Fibroblast of skin of back (primary cell): ENCODE measurements at places on chromosomes 16 and 17.

DNA sequence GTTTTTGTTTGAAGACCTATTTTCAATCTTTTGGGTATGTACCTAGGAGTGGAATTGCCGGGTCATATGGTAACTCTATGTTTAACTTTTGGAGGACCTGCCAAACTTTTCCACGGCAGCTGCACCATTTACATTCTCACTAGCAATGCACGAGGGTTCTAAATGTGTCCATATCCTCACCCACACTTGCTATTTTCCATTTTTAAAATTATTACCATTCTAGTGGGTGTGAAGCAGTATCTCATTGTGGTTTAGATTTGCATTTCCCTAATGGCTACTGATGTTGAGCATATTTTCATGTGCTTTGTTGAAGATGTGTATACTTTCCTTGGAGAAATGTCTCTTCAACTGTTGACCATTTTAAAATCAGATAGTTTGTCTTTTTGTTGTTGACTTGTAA is 60.3 kb upstream of the HAPSTR1 start:
- no peak for DNase-seq

- DNase-seq = peak; percentile 13
Measured at GRCh38 chr17:5019475-5019956, 15.7 kb downstream of the SLC52A1 start.

DNA sequence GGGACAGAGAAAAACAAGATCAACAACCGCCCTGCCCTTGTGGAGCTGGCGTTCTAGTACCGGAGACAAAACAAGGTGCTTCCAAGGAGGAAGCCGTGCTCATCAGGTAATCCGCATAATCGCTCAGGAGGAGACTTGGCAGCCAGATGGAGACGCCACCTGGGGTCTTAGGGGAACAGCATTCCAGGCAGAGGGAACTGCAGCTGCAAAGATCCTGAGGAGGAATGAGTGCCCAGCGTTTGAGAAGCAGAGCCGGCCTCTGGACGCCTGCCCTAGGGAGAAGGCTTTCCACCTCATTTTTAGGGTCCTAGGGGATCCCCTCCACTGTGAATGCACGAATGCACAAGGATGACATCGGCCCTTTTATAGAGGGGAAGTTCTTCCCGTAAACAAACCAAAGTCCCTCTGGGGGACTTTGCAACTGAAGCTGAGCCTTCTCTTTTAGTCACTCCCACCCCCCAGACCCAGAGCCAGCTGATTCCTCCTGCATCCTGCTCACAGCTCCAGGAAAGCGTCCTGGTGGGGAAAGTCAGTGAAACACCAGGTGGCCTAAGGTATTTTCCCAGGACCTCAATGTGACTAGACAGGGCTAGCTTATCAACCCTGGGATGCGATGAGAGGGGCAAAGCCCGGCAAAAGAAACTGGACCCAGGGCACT is 13.2 kb upstream of the MPRIP start:
- DNase-seq = no peak

GRCh38 chr16:85566561-85567100 is 46.5 kb upstream of the GSE1 start:
- no peak for DNase-seq

- no peak for DNase-seq
Measured at GRCh38 chr16:66517586-66518263, 32.2 kb downstream of the TK2 start.

DNA sequence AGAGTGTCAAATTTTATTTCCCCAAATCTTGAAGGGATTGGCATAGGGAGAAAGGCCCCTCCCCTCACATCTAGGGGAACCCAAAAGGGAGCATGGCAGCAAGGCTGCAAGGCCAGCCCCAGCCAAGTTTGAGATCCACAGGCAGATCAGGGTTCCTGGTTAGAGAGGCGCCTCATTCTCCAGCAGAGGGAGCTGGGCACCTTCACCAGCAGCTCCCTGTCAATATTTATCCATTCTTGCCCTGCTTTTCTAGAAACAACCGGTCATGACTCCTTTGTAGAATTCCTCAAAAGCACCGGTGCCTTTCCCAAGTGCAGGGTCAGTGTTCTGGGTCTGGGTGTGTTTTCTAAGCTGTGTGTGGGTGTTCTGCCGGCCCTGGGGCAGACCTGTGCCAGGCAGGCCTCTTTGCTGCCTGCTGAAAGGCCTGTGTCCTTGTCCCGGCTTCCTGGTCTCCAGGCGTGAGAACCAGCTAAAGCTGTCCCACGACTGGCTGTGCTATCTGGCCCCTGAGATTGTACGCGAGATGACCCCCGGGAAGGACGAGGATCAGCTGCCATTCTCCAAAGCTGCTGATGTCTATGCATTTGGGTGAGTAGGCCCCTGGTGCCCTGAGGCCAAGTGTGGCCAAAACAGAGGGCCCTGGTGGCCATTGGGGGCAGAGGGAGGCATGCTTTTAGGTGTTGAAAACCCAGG is 21.2 kb upstream of the LGALS9 start:
- DNase-seq = no peak

GRCh38 chr17:18039535-18040260 is 490 bp downstream of the GID4 start:
- peak; percentile 23 for DNase-seq

- no peak for DNase-seq
Measured at GRCh38 chr17:46991617-46992016, 12.6 kb upstream of the RPRML start.

GRCh38 chr16:77383606-77384187 is 51.1 kb downstream of the ADAMTS18 start:
- no peak for DNase-seq

GRCh38 chr17:40452216-40452787 is 9.1 kb downstream of the IGFBP4 start:
- peak; percentile 88 for DNase-seq

- DNase-seq = no peak
Measured at GRCh38 chr17:72142614-72143013, 21.8 kb downstream of the SOX9 start.
